NCI-H187 (cell line): ENCODE measurements at places on chromosomes 7 and 10.

DNA sequence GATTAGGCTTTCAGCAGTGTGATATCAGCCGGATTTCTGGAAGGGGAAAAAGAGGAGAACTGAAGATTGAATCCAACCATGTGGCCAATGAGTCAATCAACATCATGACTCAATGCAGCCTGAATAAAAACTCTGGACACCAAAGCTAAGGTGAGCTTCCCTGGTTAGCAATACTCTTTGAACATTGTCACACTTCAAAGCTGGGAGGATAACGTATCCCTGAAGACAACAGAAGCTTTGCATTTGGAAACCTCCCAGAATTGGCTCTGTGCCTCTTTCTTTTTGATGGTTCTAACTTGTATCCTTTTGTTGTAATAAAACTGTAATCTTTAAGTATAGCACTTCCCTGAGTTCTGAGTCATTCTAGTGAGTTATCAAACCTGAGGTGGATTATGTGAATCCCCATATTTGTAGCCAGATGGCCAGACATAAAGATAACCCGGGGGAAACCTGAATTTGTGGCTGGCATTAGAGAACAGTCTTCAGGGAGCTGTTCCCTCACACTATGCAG is 284.4 kb downstream of the IPMK start:
- DNase-seq: no peak

DNA sequence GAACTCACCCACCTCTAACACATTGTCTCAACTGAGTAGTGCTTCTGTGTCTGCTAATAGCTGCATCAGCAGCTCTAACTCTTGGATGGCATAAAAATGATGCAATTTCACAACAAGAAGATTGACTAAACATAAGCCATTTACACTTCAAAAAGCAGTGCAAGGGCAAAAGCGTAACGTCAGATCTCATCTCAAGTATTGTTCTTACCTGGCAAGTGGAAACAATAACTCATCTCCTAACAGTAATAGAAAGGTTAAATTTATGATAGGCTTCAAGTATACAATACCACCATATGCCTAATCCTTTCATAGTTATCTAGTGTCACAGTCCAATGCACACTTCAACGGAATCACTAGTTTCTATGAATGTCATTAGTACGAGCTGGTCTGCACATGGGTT is 14.8 kb downstream of the TPK1 start:
- peak; percentile 45 for DNase-seq

DNA sequence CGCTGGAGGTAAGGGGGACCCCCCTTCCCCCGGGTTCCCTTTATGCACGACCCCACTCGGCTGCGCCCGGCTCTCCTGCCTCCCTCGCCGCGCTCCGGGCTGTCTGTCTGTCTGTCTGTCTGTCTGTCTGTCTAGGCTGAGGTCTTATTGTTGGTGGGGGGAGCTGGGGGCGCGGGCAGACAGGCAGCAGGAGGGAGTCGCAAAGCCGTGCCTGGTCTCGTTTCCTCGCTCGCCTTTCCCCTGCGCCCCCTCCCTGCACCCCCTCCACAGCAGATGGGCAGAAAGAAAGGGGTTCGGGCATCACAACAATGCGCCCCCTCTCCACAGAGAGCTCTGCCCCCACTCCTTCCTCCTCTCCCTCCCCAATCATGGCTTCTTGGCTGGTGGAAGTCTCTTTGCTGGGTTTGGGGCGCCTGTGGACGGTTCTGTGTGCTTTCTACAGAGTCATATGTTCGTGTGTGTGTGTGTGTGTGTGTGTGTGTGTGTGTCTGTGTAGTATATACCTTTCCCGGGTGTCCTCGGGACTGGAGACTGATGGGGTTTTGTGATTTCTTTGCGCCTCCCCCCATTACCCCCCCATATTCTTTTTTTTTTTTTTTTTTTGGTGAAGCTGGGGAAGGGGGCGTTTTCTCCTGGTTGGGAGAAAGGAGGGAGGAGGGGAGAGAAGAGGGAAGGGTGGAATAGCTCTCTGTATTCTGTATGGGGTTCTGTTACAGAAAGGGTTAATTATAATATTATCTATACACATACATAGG is 1.9 kb downstream of the AUTS2 start:
- DNase-seq: no peak

DNA sequence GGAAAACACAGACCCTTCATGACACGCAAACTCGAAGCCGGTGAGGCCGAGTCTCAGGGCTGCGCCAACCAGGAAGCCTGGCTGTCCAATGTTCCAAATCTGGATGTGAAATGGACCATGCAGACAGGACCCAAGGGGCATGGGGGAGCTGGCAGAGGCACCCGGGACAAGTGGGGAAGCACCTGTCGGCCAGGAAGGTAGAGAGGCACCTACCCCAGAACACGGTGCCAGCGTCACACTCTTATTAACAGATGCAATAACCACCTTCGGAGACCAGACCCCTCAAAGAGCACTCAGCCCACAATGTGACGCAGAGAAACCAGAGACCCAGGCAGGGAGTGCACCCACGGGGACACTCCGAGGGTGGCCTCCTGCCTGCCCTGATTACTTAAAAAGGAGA is 88.3 kb upstream of the PDGFA start:
- no peak for DNase-seq

GRCh38 chr10:131079314-131079713 is 232.2 kb downstream of the TCERG1L start:
- no peak for DNase-seq

GRCh38 chr10:113300617-113301016 is 252.2 kb upstream of the HABP2 start:
- DNase-seq: no peak

- no peak for DNase-seq
Measured at GRCh38 chr10:127911218-127911866, 4.4 kb downstream of the PTPRE start.

DNA sequence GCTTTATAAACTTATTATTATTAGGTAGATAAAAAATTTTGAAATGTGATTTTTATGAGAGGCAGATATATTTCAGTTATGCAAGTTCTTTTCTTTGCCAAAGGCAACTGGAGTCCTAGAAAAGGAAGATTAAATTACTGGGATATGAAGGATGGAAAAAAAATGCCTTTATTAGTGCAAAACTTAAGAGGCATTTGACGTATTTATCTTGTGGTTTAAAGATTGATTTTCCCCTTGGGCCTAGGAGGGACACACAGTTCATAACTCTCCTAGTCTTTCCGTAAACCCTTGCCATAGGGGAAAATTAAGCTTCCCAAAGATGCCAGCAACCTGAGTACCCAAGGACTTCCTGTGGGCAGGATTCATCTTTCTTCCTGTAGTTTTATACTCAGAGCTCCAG is 3.1 kb upstream of the STEAP4 start:
- DNase-seq: no peak

DNA sequence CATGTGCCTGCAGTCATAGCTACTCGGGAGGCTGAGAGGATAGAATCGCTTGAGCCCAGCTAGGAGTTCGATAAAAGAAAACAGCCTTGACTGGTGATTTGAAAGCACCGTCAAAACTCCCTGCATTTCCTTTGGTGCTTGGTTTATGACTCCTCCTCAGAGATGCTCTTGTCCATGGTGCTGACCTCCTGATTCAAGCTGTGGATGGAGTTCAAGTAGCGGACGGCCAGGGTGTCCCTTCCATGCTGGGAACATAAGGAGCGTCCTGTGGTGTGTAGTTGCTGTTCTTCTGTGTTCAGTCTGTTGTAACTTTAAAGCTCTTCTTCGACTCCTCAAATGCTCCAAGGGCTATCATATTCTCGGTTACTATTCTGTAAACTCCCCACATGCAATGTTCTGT is 382.5 kb upstream of the KIAA1217 start:
- no peak for DNase-seq

DNA sequence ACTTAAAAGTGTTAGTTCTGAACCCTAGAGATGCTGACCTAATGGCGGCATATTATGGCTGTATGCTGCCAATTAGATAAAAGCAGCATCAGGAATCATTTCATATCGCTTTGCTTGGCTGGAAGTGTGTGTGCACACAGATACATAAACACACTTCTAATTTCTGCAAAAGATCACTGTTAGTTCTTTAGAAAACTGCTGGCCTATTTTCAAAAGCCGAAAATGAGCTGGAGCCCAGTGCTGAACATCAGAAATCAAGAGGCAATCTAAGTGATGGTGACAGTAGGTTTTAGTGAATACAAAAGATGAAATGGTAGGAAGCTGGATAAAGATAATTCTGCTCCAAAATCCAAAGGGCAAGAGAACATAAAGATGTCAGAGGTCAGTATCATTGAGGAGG is 745.8 kb upstream of the LRRTM3 start:
- DNase-seq: no peak

DNA sequence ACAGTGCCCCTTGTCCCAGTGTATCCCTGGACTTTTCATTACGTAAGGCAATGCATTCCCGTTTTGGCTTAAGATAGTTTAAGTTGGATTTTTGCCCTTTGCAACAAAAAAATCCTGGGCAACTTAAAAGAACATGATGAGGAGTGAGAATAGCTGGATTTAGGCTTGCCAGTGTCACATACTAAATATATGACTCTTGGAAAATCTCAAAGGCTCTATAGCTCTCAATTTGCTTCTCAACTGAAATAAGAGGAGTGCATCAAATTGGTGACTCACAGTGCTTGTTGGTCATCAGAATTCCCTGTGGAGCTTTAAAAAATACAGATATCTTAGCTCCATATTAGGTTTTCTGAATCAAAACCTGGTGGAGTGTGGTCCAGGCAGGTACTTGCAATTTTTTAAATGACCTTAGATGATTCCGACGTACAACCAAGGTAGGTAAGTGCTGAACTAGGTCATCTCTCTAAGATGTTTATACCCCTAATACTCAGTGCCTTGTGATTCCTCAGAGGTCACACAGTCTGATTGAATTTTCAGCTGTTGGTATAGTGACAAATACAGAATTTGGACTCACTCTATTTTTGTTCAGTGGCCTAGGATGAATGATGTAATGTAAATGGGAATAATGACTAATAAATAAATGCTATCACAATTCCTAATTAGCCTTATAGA is 33.9 kb upstream of the ORC5 start:
- DNase-seq: no peak

DNA sequence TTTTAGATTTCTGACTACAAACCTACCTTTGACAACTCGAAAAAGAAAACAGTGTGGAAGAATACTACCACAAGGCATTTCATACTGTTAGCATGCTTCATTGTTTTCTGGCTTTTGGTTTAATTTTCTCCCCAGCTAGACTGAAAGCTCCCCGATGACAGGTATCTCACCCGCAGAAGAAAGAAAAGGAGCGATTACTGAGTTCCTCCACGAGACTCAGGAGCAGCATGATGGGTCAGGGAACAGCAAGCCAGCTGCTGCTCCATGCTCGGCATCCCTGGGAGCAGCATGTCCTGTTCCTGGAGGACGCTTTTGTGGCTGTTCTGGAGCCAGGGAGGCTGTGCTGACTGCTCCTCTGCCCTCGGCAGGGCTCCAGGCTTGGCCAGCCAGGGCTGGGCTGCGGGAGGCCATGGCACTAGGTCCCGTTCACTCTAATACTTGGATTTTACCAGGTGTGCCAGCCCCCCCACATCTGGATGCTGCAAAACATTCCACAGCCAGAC is 133.4 kb downstream of the PRKAG2 start:
- DNase-seq: no peak

- no peak for DNase-seq
Measured at GRCh38 chr10:119252051-119252465, 44.7 kb downstream of the GRK5 start.

GRCh38 chr10:29993319-29993915 is 66.0 kb downstream of the JCAD start:
- no peak for DNase-seq

GRCh38 chr7:44622342-44623151 is 16.1 kb downstream of the OGDH start:
- DNase-seq: no peak

- DNase-seq: no peak
Measured at GRCh38 chr7:151381348-151382078, 28.3 kb downstream of the WDR86 start.

DNA sequence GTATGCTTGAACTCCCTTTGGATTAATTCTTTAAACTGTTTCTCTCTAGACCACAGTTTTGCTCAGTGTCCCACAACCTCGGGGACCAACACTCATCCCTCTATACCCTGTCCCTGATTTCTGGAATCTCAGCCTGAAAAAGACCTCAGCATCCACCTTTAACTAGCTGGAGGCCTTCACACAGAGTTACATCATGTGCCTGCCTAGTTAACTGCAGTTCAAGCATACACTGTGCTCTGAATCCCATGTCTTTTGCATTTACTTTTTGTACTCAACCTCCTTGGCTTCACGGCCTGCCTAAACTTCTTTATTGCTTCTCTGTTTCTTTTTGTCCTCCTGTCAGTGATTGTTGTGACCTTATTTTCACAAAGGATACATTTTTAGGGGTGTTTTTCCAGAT is 66.7 kb downstream of the PRKG1 start:
- DNase-seq: no peak

- no peak for DNase-seq
Measured at GRCh38 chr7:30788640-30789333, 17.6 kb downstream of the MINDY4 start.

- no peak for DNase-seq
Measured at GRCh38 chr7:45104844-45105587, 6.5 kb downstream of the TBRG4 start.

DNA sequence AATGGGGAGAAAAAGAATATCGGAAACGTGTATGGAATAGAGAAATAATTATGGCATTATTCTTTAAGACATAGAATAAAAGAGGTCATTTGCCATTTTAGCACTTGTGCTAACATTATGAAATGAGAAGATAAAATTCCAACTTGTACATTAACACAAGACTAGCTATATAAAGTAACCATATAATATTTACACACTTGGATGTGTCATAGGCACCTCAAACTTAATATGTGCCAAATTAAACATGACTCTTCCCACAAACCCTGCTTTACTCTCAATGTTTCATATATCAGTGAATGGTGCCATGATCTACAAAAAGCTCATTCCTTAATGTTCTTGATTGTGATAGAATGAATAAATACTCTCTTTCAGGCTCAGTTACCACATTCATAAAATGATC is 4.1 kb upstream of the MINDY3 start:
- no peak for DNase-seq

GRCh38 chr7:27143023-27143949 is at the start of gene HOXA5:
HOXA5 (minus strand) TSS chr7:27143681; CDS start chr7:27143607, 74 bp downstream.
- no peak for DNase-seq

DNA sequence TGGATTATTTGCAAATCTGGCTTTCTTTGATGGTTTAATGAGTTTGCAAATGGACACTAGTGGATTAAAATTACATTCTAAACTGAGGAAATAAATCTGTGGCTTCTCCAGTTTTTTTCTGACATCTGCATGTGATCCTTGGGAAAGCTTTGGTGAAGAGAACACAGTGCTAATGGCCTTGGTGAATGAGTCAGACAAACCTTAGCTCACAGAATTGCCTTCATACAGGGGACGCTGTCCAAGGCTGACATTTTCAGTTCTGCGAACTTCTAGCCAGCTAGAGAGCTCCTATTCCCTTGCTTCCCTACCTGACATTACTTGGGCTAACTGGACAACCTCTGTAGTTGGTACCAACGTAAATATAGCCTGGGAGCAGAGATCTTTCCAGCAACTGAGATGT is 21.2 kb downstream of the BMPER start:
- no peak for DNase-seq

GRCh38 chr7:148266795-148267194 is 323.8 kb upstream of the C7orf33 start:
- DNase-seq: no peak

DNA sequence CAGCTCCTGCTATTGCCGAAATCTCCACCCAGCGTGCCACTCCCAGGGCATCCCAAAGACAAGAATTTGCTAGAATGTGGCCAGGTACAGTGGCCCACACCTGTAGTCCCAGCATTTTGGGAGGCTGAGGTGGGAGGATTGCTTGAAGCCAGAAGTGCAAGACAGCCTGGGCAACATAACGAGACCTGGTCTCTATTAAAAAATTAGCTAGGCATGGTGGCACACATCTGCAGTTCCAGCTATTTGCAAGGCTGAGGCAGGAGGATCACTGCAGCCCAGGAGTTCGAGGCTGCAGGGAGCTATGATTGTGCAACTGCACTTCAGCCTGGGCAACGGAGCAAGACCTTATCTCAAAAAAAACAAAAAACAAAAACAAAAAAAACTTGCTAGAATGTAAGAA is 73.3 kb upstream of the LYZL2 start:
- DNase-seq: no peak
